ENCODE measurements at places on chromosomes 3 and 15. TPM values are rescaled to one million over a fixed set of nuclear protein-coding genes. Genes with fewer than 3 reads are reported as not detected.

FOXL2 gene
- not detected for polyA plus RNA-seq

CFAP20DC gene
- not detected for polyA plus RNA-seq

GCNT3 gene
- polyA plus RNA-seq = 0.51 TPM

CCR5 gene
- 2.1 TPM for polyA plus RNA-seq

TFDP2 gene
- 13.3 TPM for polyA plus RNA-seq

AADACL2 gene
- polyA plus RNA-seq = not detected

ACKR2 gene
- not detected for polyA plus RNA-seq

HACD3 gene
- 9.6 TPM for polyA plus RNA-seq

GNAT1 gene
- not detected for polyA plus RNA-seq

FBXO40 gene
- not detected for polyA plus RNA-seq

B2M gene
- 4,026 TPM for polyA plus RNA-seq
